ENCODE measurements at places on chromosomes 5 and 9. TPM values are rescaled to one million over a fixed set of nuclear protein-coding genes. Genes with fewer than 3 reads are reported as not detected.

MZB1 gene
- total RNA-seq, result 0.18 TPM

RANBP3L gene
- not detected for total RNA-seq

IL5 gene
- total RNA-seq, result not detected

BHMT gene
- total RNA-seq, result not detected

EQTN gene
- not detected for total RNA-seq

PCDHGC3 gene
- 53.7 TPM for total RNA-seq

MAP3K1 gene
- total RNA-seq, result 5.5 TPM

LEAP2 gene
- total RNA-seq, result 0.18 TPM

SLC44A1 gene
- 44.1 TPM for total RNA-seq

SH3TC2 gene
- 4.1 TPM for total RNA-seq

S100Z gene
- total RNA-seq, result not detected

GEMIN5 gene
- 28.1 TPM for total RNA-seq

TIMD4 gene
- not detected for total RNA-seq

CLINT1 gene
- 34.3 TPM for total RNA-seq

SCGB3A2 gene
- not detected for total RNA-seq

IL7R gene
- 0.90 TPM for total RNA-seq

BTNL3 gene
- total RNA-seq, result not detected

PIP5KL1 gene
- 1.6 TPM for total RNA-seq

HSPA5 gene
- total RNA-seq, result 126 TPM

BRD9 gene
- total RNA-seq, result 119 TPM

GDA gene
- 0.90 TPM for total RNA-seq

MAML1 gene
- 4.7 TPM for total RNA-seq

PHF24 gene
- 0.16 TPM for total RNA-seq

ZDHHC12 gene
- 18.9 TPM for total RNA-seq

CD14 gene
- 0.36 TPM for total RNA-seq

DRD1 gene
- 0.18 TPM for total RNA-seq

NXNL2 gene
- 0.74 TPM for total RNA-seq

ALDOB gene
- total RNA-seq, result not detected

MARCHF3 gene
- total RNA-seq, result 16.9 TPM

OTULIN gene
- 26.2 TPM for total RNA-seq

DNAJC21 gene
- 32.6 TPM for total RNA-seq

CFAP157 gene
- 0.09 TPM for total RNA-seq

MEIKIN gene
- total RNA-seq, result not detected

KIAA0825 gene
- total RNA-seq, result 12.2 TPM

RANBP17 gene
- total RNA-seq, result 10.6 TPM

NR4A3 gene
- 1.1 TPM for total RNA-seq

C5orf47 gene
- not detected for total RNA-seq

NLN gene
- total RNA-seq, result 30.2 TPM

GPR150 gene
- 0.27 TPM for total RNA-seq

PCDHGA5 gene
- total RNA-seq, result 1.7 TPM

ECSCR gene
- 0.36 TPM for total RNA-seq

SV2C gene
- total RNA-seq, result 0.08 TPM

SPTAN1 gene
- total RNA-seq, result 287 TPM

XPA gene
- total RNA-seq, result 39.5 TPM

EGFLAM gene
- total RNA-seq, result 0.08 TPM

PCDHGA8 gene
- total RNA-seq, result 2.5 TPM

LRRC19 gene
- total RNA-seq, result not detected

HTR4 gene
- total RNA-seq, result not detected

ZNF169 gene
- total RNA-seq, result 4.0 TPM
